Left forelimb (tissue), 1 donor: ENCODE measurements at places on chromosomes 7 and 10.

DNA sequence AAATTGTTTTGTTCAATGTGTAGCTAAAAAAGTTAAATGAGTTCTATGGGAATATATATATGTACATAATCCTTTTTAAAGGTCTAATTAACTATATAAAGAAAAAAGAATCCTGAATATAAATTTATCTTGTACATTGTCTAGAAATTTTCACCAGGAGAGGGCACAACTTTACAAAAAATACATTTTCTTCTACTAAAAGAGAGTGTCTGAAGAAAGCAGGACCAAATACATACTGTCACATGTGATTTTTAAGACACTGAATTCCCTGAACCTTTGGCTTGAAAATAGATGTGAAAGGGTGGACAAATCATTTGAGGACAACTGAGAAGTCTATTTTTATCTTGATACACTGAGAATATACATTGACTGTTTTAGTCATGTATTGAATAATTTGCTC lies 204.3 kb downstream of the DGKB start:
- no peak for DNase-seq

GRCh38 chr10:10869592-10869991 lies 148.1 kb upstream of the CELF2 start:
- no peak for DNase-seq

GRCh38 chr7:8060241-8060640 lies 91.6 kb downstream of the GLCCI1 start:
- no peak for DNase-seq

GRCh38 chr7:132793474-132793873 lies 217.2 kb upstream of the PLXNA4 start:
- DNase-seq, result no peak

DNA sequence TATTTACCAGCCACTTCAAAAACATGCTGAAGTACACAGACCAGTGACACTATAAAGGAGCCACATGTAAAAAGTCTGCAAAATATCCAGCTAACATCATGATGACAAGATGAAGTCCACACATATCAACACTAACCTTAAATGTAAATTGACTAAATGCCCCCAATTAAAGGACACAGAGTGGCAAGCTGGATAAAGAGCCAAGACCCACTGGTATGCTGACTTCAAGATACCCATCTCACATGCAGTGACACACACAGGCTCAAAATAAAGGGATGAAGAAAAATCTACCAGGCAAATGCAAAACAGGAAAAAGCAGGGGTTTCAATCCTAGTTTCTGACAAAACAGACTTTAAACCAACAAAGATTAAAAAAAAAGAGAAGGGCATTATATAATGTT lies 12.9 kb upstream of the C10orf88 start:
- no peak for DNase-seq

- DNase-seq, result no peak
These were observed 16.1 kb downstream of the MYL10 start for GRCh38 chr7:101612885-101613515.

DNA sequence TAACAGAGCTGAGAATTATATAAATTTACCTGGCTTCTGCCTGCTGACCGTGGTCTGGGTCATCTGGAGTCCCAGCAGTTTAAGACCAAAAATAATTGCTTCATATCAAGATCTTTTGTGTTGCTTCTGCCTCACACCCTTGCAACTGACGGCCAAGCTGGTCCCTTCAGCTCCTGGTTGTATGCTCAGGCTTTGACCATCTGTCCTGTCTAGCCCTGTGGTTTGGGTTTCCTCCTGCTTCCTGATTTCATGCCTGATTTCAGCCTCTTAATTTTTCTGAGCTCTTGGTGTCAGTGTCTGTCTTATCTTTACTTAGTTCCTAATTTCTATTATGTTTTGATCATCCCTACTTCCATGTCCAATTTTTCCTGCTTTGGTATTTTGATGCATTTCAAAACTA lies 87.9 kb upstream of the PLXDC2 start:
- no peak for DNase-seq

- no peak for DNase-seq
These were observed 37.0 kb upstream of the GLI3 start for GRCh38 chr7:42274053-42274452.

GRCh38 chr10:132197271-132198067 lies 10.7 kb downstream of the DPYSL4 start:
- no peak for DNase-seq

DNA sequence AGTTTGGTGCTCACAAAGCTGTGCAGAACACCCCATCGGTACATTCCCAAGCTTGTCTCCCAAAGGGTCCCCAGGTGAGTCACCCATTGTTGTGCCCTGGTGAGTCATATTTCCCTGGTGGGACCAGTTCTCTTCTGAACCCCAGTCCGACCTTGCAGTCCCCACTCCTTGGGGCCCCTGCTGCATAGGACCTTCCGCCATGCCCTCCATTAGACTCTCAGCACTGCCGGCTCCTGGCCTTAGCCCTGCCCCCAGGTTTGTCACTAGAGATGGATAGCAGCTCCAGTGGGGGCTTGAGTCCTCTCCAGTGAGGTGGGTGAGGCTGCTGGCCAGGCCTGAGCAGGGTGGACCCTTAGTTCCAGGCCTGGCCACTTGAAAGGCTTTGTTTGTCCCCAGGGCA lies 80.5 kb upstream of the MKI67 start:
- DNase-seq, result no peak

DNA sequence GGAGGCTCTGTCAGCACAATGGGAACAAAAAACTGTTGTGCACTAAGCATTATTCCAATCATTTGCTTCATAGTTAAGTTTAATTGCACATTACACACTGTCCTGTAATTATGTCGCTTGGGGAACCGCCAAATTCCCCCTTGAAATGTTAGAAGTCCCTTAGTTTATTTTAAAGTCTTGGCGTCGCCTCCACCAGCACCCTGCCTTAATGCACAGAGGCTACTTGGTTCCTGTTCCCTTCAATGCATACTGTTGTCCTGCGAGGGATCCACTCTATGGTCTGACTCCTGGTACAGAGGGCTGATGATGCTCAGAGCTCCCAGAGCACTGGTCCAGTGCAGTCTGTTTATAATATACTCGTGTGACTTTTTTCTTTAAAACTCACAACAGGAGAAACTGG lies 330.7 kb downstream of the ELMO1 start:
- DNase-seq, result no peak

DNA sequence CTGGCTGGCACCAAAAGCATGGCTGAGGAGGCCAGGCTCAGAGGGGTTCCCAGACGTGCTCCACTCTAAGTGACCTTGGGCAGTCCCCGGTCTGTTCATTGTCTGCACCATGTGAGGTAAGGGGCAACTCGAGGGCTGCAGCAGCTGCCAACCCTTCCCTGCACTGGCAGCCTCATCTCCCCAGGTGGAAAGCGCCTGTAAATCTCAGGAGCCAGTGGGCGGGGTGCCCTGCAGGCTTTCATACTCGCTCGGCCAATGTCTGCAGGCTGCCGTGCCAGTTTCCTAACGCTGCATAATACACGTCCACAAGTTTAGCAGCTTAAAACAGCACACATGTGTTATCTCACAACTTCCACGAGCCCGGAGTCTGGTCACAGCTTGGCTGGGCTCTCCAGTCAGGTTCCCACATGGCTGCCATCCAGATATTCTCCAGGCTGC lies 12.6 kb upstream of the GDF10 start:
- DNase-seq, result no peak

DNA sequence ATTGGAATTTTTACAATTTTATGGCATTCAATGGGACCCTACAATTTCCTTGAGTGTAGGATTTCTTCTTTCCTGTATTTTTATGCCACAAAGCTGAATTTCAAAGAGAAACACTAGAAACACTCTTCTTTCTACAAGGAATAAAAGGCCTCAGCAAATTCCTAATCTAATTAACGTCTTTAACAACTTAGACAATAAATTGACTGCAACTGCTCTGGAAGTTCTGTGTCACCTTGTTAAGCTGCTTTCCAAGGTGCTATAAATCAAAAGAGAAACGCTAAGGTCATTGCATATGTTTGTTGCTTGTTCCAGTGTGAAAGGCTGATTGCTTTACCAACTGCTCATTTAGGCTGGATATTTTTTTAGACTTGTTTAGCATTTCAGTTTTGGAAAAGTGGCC lies 182.2 kb downstream of the POLR1F start:
- no peak for DNase-seq

DNA sequence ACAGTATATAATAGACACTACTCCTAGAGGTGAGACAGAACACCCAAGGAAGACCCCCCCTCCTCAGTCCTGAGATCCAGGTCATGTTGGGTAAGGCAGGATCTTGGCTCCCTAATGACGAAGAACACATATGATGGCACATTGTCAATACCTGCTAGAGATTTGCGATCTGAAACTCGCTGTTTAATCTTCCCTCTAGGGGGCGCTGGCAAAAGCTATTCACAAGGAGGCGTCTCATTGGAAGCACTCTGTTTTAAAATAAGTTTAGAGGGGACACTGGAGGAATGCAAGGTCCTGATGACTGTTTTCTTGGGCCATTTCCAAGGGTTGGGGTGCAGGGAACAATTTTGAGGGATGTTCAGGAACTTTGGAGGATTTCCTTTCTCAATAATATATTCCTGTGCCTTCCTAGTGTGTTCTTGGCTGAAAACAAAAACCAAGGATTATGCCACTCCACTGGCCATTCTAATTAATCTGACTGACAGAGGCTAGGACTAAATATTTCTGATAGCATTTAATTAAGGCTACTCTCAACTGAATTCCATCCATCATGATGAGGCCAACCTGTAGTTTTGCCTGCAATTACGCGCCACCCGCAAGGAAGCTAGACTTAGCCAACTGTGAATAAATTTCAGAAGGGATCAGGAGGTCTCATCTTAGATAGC lies 1013.8 kb upstream of the MBL2 start:
- DNase-seq, result no peak

- no peak for DNase-seq
These were observed 17.3 kb downstream of the ACTR1A start for GRCh38 chr10:102485093-102485784.

DNA sequence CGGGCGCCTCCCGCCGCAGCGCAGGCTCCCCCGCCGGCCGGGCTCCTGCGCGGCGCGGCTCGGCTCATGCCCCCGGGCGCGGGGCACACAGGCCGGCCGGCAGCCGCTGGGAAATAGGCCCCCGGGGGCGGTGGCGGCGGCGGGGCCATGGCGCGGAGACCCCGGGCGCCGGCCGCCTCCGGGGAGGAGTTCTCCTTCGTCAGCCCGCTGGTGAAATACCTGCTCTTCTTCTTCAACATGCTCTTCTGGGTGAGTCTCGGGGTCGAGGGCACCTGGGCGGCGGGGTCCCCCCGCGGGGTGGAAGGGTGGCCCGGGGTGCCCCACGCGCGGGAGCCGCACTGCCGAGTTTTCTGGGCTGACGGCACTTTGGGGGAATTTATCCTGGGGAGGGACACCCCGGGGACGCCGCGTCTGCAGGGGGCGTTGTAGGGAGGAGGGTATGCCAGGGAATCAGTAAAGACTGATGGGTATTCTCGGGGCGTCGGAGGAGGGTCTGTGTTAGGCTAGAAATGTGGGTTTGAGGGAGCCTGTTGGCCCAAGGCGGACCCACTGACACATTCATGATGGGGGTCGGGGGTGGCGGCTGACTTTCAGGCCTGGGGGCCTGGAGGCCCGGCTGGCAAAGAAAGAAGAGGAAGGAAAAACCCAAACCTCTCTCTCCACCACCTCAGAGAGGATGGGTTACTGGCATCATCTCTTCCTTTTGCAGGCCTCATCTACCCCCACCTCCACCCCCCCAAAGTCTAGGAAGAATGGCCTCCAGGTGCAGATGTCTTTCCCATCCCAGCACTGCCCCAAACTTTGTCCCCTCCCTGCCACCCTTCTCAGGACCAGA lies 544 bp downstream of the TSPAN33 start:
- no peak for DNase-seq

DNA sequence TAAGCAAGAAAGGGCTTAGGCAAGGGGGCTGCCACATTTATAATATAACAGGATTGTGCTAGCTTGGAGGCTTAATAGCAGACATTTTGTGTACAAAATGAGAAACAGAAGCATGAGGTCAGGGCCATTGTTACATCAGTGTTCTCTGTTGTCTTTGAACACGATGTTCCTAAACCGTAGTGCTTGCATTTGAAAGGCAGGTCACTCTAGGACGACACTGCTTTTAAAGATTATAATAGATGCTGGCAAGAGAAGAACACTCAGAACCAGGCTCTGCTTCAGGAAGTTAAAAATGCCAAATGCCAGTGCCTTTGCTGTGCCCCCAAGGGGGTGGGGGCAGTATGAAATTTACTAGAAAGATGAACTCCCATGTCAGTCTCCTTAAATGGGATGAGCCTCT lies 91.1 kb downstream of the SORCS3 start:
- DNase-seq, result no peak

- DNase-seq, result no peak
These were observed 816 bp downstream of the TECPR1 start for GRCh38 chr7:98251231-98251600.

GRCh38 chr10:103140469-103140868 lies 52.6 kb downstream of the NT5C2 start:
- no peak for DNase-seq

- DNase-seq, result no peak
These were observed 302.7 kb downstream of the SUGCT start for GRCh38 chr7:40437498-40437897.

DNA sequence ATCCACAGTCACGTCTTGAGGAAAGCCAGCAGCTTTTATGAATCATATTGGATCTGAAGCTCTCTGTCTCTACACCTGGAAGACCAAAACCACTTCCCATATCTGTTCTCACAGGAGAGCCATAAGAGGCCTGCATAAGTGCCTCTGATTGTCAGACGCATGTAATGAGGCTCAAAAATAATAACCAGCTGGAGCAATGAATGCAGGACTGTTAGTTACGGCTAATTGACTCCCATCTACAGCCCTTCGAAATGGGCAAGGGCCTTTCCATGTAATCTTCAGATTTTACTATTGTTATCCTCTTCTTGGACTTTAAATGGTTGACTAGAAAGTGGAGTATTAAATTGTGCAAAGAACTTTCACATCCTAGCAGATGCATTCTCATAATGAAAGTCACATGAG lies 4.4 kb upstream of the SEMA3C start:
- no peak for DNase-seq

- DNase-seq, result no peak
These were observed at the start of gene PRKAR1B for GRCh38 chr7:727104-727805. PRKAR1B (minus strand) TSS chr7:727281; CDS start chr7:711505, 15,776 bp downstream.

DNA sequence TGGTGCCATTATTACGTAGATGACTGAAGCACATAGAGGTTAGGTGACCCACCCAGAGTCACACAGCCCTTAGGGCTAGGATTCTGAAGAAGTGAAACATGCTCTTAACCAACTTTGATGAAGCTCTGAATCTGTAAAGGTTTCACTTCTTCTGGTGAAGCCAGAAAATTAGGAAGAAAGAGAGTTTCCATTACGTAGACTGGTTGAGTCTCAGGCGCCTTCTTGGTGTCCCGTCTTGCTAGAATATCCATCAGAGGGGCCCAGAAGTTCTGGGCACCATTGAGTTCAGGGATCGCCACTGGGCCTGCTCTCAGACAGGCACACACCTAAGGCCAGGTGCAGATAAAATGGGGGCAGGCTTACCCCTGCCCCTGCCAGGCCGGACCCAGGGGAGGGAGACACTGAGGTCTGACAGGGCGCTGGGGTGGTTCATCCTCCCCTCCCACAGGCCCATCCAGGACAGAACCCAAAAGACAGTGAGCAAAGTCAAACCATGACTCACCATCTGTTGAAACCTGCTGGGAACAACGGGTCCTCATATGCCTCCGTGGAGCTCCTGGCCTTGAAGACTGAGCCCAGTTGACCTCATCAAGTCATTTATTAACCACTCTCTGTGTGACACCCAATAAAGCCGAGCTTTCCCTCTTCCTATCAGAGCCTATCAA lies 33.2 kb downstream of the DRGX start:
- no peak for DNase-seq

- no peak for DNase-seq
These were observed 258.2 kb downstream of the FRMD4A start for GRCh38 chr10:14072541-14072940.
